Activated CD4-positive, CD25-positive, alpha-beta regulatory T cell treated with anti-CD3 and anti-CD28 coated beads, Interleukin-2, amount 50 U/mL, for 16 hours (primary cell): ENCODE measurements at places on chromosomes 11 and 22.

DNA sequence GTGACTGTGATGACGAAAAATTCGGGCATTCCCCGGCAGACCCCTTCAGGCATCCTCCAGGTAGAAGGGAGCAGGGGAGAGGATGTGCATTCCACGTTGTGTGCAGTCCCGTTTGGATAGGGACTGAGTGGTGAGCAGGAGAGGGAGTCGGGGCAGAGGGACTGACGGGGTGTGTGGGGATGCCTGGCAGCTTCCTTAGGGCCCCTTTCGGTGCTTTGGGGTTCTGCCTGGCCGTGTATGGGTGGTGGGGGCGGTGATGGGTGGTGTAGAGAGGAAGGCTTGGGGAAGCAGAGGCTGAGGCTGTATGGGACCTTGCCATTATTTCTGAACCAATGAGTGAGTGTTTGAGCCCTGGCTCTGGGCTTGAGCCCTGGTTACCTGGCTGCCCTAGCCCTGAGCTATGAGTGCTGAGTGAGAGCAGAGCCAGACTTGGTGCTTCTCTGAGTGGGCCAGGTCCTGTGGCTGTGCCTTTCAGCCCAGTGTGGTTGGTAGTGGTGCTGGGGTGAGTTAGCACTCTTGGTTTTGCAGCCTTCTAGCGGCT lies 914 bp downstream of the INPPL1 start:
- DNase-seq = no peak

- no peak for DNase-seq
These were observed 606.7 kb upstream of the LRRC4C start for GRCh38 chr11:42066113-42066512.

- DNase-seq = no peak
These were observed 29.5 kb upstream of the MYH9 start for GRCh38 chr22:36417281-36417686.

DNA sequence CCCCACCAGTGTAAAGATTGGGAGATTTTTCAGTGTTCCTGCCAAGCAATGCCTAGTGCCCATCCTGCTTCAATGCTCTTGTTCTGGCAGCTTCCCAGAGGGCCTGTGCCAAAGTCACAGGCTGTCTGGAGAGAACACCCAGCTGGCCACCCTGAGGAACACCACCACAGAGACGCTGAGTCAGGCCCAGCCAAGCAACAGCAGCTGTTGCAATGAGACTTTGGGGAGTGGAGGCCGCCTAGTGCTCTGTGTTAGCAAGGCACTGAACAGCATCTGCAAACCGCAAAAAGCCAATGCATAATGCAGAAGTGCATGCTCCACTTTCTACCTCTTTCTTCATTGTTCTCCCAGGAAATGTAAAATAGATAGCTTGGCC lies 168.1 kb downstream of the NXPE2 start:
- no peak for DNase-seq

DNA sequence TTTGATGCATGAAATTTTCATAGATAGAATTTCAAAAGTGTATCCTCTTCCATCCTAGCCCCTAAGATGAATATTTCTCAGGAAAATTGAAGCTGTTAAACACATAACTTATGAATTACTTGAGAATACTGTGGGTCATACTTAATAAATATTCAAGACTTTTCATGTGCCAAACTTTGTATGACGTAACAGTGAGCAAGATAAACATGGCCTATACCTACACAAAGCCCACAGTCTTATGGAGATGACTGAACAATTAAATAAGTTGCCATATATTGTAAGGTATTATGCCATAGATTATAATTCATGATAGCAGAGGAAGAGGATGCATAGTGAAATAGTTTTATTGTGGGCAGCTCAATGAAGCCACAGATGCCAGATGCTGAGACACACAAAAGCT lies 620.7 kb upstream of the ANO5 start:
- no peak for DNase-seq

DNA sequence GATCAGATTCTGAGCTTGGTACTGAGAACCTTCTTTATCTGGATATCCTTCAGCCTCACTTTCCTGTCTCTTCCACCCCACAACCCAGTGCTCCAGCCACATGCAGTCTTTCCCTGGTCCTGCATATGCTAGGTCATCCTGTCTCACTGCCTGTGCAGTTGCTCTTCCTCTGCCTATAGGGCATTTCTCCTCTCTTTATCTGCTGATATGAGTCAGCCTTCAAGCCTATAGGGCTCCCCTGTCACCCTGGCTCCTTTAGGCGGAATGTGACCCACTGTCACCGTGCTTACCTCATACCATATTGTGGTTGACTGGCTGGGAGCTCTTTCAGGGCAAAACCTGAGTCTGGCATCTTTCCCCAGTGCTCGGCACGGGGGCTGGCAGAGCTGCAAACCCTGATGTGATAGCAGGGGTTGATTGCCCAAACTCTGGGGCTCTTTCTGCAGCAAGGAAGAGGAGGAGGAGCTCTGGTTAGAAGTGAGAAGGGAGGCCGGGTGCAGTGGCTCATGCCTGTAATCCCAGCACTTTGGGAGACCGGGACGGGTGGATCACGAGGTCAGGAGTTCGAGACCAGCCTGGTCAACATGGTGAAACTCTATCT lies 26.3 kb downstream of the MEI1 start:
- no peak for DNase-seq

GRCh38 chr11:34405079-34405858 lies 33.5 kb upstream of the CAT start:
- DNase-seq = no peak

DNA sequence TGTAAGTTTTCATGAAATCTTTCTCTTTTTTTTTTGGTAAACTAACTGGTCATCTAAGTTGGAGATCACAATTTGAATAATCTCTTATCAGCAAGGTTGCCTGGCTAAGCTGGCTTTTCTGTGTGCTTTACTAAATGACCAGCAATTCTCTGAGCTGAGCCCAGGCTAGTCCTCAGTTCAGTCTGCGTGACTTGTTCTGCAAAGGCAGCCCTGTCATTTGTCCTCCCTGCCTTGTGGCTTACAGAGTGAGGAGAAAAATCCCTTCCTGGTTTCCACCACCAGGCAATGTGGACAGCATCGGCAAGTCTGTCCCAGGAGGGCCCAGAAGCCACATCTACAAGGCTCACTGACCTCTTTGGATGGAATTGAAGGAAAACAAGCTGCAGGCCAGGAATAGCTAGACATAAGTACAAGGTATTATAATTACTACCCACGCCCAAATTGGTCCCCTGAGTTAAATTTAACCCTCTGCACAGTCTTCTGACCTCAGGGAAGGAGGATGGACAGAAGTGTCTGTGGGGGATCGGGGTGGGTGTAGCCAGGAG lies 108.6 kb downstream of the SCN3B start:
- DNase-seq = no peak

DNA sequence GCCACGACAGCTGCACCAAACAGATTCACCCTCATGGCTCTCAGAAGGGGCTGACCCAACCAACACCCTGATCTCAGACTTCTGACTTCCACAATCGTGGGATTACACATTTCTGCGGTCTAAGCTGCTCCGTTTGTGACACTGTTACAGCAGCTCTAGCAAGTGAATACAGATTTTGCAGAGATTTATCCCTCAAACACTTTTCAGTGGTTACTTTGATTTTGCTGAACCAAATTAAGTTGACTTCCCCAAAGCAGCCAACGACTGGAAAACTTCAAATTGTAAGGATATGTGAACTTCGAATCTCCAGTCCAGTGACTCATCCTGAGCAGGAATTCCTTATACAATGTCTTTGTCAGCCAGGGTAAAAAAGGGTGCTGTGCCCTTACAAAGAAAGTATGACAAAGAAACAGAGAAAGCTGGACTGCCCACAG lies 14.8 kb upstream of the INCENP start:
- DNase-seq = no peak

GRCh38 chr22:30206944-30207343 lies 39.6 kb downstream of the LIF start:
- DNase-seq = no peak

GRCh38 chr22:37634417-37634924 lies 5.0 kb upstream of the SH3BP1 start:
- DNase-seq = no peak

GRCh38 chr11:8375932-8376331 lies 112.3 kb upstream of the LMO1 start:
- no peak for DNase-seq

- no peak for DNase-seq
These were observed 16.2 kb downstream of the FGF3 start for GRCh38 chr11:69803022-69803421.

DNA sequence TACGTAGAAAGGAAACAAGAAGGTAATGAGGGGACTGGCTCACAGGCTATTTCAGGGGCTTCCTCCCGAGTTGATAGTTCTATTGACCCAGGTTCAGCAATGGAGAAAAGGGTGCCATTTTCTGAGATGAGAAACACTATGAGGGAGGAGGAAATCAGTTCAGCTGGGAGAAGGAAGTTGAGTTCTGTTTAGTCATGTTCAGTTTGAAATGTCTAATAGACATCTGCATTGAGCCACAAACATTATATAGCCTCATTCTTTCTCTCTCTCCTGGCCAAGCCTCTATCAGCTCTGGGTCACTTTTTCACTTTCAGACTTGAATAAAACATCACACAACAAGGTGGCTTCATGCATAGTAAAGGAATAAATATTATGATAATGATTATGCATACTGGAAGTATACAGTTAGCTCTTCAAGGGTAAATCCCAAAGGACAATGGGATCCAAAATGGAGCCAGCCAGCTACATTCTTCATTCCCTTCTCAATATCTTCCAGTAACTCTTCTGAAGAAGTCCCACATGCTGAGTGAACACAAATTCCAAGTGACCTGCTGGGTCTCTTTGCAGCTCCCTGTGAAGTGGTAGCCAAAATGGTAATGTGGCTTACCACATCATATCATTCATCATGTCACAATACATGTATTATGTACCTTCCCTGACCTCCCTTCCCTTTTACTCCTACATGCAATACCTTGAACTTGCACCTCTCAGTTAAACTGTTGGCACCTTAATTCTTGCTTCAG lies 80.9 kb upstream of the CD44 start:
- no peak for DNase-seq

- DNase-seq = no peak
These were observed 2.4 kb upstream of the CTSD start for GRCh38 chr11:1765871-1766718.

GRCh38 chr11:68678031-68678441 lies 6.3 kb upstream of the GAL start:
- no peak for DNase-seq

DNA sequence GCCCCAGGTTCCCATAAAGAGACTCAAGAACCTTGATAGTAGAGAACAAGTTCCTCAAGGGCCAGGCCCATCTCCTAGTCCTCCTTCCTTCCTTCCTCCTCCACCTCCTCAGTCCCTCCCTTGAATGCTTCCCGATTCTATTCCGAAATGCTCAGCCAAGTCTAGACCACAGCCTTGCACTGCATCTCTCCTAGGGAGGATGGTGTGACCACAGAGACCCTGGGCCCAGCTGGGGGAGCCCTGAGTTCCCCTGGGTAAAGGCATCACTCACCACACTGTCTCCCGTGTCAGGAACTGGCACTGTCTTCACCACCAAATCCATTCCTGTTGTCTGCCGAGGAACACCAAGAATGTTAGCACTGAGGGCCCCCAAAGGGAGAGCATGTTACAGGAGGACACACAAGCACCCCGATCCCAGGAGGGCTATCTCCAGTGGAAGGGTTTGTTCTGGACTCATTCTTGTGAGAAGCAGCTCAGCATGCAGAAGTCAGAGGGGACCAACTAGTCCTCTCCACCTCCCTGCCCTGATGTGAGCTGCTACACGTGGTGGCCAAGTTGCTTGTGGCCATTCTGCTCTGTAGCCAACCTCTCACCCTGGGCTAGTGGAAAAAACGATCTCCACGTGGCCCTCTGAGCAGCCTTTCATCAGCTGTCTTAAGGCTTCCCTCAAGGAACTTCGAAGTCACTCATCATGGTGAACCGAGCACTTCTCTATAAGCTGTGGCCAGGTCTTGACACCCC lies 8.7 kb downstream of the IFT27 start:
- DNase-seq = no peak

GRCh38 chr11:125926682-125927081 lies 19.2 kb upstream of the VSIG10L2 start:
- no peak for DNase-seq

GRCh38 chr11:95341221-95341620 lies 110.2 kb upstream of the SESN3 start:
- no peak for DNase-seq

DNA sequence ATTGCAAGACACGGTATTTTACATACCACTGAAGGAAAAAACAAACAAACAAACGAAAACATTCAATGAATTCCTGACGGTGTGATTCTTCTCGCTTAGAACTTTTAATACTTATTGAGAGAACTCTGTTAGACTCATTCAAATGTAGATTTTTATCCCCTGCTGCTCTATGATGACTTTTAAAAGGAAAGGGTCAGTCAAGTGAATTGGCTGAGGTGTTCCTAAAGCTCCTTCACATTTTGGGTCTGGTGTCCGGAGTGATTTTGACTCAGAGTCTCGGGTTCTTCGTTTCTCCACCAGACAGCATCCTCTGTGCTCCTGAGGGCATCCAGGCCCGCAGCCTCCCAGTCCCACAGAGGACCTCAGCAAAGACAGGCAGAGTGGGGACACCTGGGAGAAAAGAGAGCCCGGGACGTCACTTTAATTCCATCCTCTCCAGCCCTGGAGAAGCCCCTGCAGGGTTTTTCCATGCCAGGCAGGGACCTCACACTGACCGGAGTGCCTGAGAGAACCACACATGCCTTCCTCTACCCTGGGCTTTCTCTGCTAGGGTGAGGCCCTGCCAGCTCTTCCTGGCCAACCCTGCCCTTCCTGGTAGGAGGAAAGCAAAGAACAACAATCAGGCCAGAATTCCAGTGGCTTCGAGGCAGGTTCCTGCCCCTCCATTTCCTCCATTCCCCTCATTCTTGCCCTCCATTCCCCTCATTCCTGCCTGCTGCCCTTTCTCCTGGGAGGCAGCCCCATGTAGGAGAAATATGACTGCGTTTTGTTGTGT lies 1.4 kb upstream of the CSF2RB start:
- no peak for DNase-seq

DNA sequence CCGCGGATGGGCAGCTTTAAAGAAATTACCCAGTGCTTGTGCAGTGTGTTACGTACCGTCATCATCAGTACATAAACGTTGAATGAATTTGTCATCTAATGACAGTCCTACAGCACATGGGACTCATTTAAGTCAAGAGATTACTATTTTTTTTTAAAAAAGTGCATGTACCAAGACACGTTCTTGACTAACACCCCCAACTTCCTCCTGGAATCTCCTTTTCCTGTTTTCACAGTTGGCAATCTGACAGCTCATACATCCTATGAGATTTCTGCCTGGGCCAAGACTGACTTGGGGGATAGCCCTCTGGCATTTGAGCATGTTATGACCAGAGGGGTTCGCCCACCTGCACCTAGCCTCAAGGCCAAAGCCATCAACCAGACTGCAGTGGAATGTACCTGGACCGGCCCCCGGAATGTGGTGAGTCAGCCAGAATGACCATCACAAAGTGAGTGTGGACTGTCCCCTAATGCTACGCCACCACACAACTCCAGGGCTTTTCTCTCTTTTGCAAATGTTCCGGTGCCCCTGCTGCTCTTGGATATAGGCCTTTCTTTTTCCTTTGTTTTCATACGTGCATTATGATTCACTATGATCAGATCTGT lies 162.0 kb upstream of the SORL1-AS1 start:
- DNase-seq = no peak

- no peak for DNase-seq
These were observed 5.7 kb downstream of the PDGFB start for GRCh38 chr22:39238966-39239505.
